ENCODE measurements at places on chromosomes 4 and X.

DNA sequence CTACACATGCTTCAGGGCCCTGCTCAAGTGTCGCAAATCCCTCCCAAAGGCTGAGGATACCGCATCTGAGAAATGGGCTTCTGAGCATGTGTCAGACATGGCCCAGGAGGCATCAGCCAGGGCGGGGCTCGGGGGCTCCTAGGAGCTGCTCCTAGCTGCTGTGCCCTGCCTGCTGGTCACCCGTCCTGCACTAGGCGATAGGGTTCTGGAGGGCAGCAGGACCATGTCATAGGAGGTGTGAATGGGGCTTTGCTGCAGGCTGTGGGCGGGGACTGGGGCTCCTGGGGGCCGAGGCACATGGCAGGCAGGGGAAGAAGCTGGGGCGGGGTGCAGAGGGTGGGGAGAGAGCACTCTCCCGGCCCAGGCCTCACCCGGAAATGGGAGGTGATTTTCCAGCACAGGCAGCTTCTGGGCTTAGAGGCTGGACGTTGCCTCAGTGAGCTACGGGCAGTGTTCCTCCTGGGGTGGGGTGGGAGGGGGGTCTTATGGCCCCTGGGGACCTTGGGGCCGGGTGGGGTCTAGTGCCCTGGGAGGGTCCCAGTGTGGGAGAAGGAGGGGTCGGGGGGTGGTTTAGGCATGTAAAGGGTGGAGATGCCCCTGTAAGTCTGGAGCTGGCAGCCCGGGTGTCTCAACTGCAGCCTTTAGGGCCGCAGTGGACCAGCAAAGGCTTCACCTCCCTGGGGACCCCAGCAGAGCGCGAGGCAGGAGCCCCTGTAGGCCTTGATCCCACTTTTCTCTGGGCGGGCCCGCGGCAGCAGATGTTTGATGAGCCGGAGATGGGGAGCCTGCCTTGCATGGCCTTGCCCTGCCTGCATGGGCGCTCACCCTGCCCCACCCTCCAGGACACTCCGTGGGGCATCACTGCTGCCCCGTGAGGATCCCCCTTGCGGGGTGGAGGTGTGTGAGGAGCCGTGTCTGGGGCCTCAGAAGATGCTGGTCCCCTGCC is 98.6 kb upstream of the LRPAP1 start:
- DNase-seq: no peak

- no peak for DNase-seq
Measured at GRCh38 chr4:142085513-142086292, 449.3 kb downstream of the IL15 start.

DNA sequence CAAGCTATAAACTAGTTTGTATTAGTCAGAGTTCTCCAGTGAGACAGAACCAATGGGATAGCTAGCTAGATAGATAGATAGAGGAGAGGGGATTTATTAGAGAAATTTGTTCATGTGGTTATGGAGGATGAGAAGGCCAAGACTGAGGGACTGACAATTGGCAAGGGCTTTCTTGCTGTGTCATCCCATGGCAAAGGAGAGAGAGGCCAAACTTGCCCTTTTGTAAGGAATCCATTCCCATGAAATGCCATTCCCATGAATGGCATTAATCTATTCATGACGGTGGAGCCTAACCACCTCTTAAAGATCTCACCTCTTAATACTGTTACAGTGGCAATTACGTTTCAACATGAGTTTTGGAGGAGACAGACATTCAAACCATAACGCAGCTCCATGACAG is 58.1 kb downstream of the LINC00632 start:
- no peak for DNase-seq

GRCh38 chrX:13697455-13697854 is 8.5 kb downstream of the RAB9A start:
- no peak for DNase-seq

GRCh38 chr4:177384856-177385397 is 57.3 kb downstream of the AGA start:
- no peak for DNase-seq

- no peak for DNase-seq
Measured at GRCh38 chr4:173247321-173247720, 78.7 kb downstream of the GALNT7 start.

DNA sequence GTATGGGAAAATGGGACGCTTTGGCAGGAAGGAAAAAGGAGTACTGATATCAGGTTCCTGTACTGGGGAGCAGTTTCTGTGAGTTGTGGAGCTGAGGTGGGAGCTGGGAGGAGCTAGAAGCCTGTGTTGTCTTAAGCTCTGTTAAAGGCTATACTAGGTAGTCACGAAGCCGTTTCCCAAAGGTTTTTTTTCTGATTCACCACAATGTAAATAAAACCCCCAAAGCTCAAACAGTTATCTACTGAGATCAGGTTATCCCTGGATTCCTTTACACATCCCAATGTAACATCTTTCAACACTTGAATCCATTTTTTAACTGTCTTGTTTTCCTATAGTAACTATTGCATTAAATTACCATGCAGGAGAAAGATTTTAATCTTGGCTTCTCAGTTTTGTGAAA is 297.4 kb upstream of the SFRP2 start:
- no peak for DNase-seq

DNA sequence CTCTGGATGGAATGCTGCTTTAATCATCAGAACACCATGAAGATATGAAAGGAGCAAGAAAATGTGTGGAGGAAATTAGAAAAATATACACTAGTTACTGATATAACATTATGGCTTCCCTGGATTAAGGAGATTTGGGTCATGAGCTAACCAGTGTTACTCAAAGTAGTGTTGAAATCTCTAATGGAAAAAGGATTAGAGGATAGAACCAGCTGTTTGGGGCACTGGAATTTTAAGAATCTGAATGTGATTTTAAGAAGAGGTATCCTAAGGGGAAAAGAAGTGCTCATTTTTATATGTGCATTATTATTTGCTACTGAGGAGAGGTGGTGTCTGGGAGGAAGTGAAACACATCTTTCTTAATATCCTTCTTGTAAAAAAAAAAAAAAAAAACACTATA is 164.1 kb upstream of the PPARGC1A start:
- no peak for DNase-seq

Measured in stimulated activated CD8-positive, alpha-beta memory T cell treated with anti-CD3 and anti-CD28 coated beads, Interleukin-15, amount 100 ng/mL, for 48 hours (primary cell).